Activated CD4-positive, CD25-positive, alpha-beta regulatory T cell (primary cell): ENCODE measurements at places on chromosomes 5 and 9.

- DNase-seq: no peak
Measured at GRCh38 chr9:105737205-105737604, 42.9 kb downstream of the TMEM38B start.

- no peak for DNase-seq
Measured at GRCh38 chr9:108113596-108113995, 624.0 kb upstream of the KLF4 start.

- no peak for DNase-seq
Measured at GRCh38 chr5:148973455-148973854, 89.4 kb downstream of the SH3TC2 start.

DNA sequence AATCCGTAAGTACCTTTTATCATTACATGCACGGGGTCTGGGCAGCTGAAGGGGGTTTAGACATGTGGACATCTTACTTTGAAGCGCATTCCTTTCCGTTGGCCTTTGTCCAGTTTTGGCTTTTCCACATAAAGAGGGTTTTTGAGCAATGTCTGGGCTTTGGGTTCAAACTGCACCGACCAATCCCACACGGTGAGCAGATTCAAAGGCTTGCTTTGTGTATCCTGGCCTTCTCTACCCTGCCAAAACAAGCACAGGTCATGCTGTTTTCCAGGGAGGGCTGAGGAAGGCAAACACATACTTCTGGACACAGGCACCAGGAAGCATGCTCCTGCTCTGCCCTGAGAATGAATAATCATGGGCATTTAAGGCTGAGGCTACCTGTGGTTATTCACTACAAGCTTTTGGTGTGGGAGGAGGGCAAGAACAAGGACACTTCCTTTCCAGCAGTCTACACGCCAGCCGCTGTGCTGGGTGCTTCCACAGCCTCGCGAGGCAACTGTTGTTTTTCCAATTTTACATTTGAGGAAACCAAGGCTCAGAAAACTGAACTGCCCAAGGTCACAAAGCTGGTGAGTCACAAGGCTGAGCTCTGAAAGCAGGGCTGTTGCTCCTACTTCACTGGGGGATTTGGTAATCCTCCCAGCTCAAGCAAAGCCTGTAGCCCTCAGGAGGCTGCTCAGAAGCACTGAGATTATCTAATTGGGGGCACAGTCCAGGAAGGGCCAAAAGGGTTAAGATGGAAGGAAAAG, 59.8 kb upstream of the GOLPH3 start:
- DNase-seq: no peak

- no peak for DNase-seq
Measured at GRCh38 chr5:149731332-149731616, 1.2 kb downstream of the PPARGC1B start.

- DNase-seq: no peak
Measured at GRCh38 chr5:109784687-109785086, 95.0 kb downstream of the MAN2A1 start.

DNA sequence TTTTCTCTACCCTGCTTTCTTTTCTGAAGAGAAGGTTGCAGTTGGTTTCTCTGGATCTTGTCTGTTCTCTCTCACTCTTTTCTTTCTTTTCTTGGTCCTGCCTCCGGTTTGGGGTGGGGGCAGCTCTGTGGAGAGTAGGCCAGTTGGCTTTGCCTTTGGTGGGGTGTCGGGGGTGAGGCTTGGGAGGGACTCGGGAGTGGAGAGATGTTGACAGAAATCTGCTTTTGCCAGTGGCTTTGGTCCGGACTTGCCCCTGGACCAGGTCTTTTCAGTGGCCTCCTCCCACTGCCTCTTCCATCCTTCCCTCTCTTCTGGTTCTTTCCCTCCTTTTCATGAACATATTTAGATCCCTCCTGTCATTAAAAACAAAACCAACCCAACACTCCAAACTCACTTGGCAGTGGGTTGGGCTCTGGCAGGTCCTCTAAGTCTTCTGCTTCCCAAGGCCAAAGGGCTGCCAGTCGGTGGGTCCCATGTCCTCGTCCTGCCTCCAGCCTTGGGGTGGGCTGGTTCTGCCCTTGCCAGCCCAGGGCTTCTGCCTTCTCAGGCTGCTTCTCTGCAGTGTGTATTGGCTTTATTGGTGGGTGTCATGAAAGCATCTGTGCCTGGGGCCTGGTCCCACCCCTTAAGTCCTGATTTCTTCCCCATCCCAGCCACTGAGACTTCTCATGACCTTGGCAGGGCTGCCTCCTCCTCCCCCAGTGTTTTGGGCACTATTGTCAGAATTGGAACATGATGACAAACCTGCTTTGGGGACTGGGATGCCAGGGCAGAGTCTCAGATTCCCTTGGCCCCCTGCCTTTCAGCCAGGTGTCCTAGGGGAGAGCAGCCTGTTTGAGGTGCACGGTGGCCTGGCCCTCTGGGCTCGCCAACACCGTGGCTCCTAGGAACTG, 16.9 kb downstream of the ANKRD33B start:
- no peak for DNase-seq

DNA sequence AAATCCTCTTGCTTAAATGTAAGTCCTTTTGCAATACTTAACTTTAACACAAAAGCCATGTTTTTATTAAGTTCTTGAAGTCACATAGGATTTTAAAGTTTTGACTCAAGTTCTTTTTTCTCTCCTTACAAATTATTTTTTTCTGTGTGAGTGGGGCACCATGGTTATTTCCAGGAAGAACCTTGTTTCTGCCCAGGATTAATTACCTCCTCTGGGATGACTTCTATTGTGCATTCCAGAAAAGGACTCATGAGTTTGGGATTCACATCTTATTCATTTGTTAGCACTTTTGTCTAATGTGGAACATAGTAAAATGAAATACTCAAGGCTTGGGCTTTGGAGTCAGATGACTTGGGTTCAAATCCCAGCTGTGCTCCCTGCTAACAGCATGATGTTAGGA, 421.4 kb upstream of the WWC1 start:
- DNase-seq: no peak
